ENCODE measurements at places on chromosomes 11 and 22.

DNA sequence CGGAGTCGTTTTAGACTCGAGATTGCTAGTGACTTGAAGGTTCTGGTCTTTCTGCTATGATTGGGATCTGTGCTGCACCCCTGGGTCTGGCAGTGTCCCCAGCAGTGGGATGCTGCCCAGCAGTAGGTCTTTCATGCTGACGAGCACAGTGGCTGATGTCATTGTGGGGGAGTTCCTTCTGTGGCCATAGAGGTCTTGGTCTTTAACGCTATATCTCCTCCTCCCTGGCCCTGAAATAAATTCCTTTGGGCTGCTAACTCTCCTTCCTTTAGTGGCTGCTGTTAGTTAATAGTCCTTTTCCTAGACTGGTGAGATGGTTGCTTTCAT is 136.3 kb downstream of the TEAD1 start:
- DNase-seq, result no peak

DNA sequence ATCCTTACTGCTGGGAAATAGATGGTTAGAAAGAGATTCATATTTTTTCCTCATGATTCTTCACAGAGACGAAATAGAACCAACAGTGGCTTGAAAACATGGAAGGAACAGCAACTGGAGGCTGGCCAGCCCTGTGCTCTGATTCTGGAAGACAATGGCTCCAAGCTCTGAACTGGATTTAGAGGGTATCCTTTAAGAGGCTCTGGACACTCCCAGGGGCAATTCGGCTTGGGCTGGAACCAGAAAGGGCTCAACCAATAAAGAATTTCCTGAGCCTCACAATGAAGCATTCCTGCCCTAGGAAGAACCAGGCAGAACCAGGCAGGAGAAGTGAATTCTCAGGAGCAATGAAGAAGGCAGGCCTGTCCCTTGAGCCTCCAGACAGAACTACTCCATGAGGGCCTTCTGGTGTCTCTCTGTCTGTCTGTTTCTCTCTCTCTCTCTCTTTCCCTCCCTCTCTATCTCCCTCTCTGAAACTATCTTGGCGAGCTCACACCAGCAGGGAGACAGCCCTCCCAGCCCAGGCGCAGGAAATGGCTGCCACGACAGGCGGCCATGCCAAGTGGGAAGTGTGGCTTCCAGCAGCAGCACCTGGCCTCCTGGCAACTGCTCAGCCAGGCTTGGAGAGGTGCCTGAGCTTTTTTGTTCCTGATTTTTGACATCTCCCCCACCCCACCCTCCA is 93.3 kb downstream of the RCN1 start:
- DNase-seq, result no peak

GRCh38 chr22:47421846-47422245 is 659.4 kb downstream of the TBC1D22A start:
- DNase-seq, result no peak

GRCh38 chr11:120792306-120792705 is 231.6 kb upstream of the TBCEL start:
- no peak for DNase-seq

DNA sequence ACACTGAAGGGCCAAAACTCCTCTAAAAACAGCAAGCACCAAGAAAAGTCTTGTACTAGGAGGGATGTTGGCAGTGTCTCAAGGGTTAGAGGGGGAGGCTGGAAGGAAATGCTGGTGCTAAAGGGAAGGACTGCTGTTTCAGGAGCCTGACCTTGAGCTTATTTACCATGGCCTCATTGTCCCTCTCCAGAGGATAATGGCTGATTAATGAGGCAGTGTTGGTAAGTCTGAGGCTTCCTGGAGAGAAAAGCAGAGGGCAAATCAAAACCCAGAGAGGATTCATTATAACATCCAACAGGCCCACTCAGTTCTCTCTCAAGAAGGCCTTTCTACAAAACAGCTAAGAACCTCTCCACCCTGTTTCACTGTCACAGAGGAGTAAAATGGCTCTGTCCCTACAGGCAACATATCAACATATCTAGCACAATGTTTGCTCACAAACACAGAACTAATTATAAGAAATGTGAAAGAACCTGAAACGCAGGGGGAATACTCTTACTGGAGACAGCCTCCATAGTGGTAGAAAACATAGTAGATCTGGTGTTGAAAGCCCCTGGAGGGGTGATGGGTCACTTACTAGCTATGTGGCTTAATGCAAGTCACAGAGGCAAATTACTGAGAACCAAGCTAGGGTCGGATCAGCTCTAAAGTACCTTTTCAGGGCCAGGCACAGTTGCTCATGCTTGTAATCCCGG is 31.4 kb downstream of the NUMA1 start:
- no peak for DNase-seq

DNA sequence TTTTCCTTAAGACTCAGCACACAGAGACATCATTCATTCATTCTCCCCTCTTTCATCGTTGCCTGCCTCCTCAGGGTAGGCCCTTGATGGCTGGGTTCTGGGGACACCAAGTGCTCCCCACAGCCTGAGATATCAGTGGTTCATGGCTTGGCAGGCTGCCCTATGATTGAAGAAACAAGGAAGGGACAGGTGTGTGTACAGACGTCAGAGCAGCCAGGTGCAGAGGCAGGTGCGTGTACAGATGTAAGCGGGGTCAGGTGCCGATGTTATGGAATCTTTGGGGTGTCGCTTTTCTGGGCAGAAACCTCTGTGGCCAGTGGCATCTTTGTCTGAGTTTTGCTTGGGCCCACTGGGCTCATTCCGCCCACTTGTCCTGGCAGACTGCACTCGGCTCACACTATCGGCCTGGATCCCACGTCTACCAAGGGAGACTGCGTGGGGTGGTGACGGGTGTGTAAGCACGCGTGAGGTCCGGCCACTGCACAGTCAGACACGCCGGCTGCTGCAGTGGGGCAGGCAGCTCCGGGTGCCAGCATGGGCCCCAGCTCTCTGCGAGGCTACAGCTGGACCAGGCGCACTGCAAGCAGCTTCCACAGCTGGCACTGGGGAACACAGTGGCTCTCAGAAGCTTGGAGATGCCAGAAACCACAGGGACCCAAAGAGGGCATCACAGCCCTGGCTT is 20.9 kb upstream of the KIAA0930 start:
- DNase-seq, result no peak

- no peak for DNase-seq
These were observed 89.6 kb downstream of the SERGEF start for GRCh38 chr11:17923217-17923616.

GRCh38 chr11:125055107-125055715 is 7.9 kb upstream of the SLC37A2 start:
- no peak for DNase-seq

DNA sequence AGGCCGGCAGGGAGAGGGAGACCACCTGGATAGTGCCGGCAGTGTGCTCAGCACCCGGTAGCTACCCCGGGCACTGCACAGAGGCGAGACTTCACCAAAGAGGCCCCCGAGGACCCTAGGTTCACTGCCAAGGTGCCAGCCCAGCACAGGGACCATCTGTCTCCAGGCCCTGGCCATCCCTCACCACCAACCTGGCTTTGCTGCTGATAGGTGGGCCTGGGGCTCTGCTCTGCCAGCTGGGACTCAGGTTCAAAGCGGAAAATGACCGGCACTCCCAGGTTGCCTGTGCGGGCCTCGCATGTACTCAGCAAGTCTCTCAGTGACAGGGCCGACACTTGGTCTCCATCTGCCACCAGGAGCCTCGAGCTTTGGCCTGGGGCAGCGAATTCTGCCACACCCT is 812.2 kb downstream of the BRD1 start:
- DNase-seq, result no peak

DNA sequence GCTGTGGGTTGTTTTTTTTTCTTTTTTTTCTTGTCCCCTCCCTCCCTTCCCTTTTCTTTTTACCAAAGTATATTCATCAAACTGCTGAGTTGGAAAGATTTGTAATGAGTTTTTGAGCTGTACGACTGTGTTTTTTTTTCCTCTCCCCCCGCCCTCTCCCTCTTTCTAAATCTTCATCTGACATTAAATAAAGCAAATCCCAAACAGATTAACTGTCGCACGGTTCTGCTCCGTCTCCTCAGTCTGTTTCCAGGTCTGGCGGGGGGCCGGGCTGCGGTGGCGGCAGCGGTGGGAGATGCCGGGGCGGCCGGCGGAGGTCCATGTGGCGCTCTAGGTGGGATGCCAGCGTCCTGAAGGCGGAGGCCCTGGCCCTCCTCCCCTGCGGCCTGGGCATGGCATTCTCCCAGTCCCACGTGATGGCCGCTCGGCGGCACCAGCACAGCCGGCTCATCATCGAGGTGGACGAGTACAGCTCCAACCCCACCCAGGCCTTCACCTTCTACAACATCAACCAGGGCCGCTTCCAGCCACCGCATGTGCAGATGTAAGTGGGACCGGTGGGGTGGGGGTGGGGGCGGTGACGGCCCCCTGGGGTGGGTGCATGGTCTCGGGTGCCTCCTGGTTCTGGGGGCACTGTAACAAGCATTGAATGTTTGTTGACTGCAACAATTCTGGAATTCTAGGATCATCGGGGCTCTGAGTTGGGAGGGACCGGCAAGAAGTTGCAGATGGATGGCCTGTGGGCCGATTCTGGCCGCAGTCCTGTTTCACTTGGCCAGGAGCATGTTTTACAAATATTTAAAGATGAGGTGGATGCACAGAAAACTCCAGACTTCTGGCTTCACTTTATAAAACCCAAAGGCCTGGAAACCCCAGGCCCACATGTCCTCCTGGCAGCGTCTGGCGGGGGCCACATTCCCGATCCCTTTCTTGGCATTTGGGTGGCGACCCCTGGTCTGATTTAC is 13.1 kb downstream of the MPPED1 start:
- no peak for DNase-seq

- DNase-seq, result peak; percentile 58
These were observed 15.1 kb downstream of the FXYD6 start for GRCh38 chr11:117861151-117862018.

DNA sequence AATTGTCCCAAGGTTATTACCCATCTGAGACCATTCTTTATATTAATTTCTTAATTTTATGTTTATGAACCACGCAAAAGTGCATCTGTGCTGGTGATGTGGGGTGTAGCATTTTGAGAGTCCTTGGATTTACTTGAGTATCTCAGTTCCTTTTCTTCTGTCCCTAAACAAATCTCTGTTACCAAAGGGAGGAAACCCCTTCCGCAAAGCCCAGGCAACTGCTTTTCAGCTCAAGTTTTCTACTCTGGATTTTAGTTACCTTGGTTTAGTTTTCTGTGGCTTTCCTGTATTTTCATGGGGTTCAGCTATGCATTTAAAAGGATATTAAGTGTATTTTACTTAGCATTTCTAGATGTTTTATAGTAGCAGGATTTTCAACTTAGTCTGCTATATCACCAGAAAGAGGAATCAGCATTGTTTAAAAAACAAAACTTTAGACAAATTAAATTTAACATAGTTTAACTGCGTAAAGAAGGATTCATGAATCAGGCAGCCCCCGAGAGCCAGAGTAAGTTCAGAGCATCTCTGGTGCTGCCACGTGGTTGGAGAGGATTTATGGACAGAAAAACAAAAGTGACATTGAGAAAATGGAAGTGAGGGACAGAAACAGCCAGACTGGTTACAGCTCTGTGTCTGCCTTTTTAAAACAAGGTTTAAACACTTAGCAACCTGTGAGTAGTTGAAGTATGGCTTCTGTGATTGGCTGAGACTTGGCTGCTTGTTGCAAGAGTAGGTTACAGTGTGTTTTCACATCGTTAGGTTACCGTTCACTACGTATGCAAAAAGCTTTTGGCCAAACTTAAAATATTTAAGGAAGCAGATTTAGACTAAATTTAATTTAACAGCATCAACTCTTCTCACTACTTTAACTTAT is 9.6 kb downstream of the ADM start:
- DNase-seq, result no peak

GRCh38 chr11:46533396-46534100 is 60.3 kb downstream of the AMBRA1 start:
- no peak for DNase-seq

DNA sequence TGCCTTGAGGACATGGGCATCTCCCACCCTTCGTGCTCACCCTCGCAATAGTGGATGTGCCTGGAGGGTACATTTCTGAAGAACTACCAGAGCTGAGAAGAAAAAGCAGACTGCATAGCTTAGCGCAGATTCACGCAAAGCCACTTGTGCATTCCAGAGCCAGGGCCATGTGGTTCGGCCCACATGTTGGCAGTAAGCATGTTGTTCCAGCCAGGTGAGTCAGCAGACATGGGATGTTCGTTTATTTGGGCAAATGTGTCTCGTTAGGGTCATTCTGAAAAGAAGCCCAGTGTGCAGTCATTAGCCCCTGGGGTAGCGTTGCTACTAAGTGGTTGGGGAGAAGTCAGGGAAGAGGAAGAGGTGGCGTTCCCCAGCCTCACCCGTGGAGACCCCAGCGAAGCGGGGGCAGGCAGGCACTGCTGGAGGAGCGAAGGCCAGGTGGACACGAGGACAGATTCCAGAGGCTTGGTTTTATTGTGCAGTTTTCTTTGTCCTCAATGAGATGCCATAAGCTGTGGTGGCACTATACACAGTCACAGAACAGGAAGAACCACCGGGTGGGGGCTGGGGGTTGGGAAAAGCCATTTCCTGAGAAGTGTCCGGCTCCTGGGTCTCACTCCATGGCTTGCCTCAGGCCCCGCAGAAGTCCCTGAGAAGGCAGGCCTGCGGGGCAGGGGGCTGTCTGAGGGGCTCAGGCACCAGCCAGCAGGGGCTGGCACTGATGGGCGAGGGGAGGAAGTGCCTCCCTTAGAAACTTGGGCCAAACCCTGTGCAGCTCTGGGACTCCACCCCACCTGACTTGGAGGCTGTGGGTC is 5.0 kb downstream of the THY1 start:
- no peak for DNase-seq

- no peak for DNase-seq
These were observed 48.9 kb upstream of the GRAMD1B start for GRCh38 chr11:123381149-123381548.
